ENCODE measurements at places on chromosomes 12 and 14.
A peak's percentile ranks its signal among the peaks of the same experiment; 100 is the strongest.

DNA sequence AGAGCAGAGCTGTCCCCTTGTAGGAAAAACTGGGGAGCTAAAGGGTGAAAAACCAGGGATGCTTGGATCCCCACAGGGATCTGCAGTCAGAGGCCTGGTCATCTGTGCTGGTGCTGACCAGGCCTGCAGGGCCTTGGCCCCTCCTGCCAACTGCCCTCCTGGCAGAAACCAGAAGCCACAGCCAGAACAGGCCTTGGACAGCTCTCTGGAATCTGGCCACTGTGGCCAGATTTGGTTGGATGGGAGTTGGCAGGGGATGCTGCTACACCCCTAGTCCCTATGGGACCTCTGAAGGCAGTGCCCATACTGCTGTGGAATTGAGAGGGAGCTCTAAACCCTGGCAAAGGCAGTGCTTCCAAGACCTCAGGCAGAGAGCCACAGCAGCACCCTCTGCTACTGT, 9.2 kb upstream of the GPX2 start:
- DNase-seq, result no peak

DNA sequence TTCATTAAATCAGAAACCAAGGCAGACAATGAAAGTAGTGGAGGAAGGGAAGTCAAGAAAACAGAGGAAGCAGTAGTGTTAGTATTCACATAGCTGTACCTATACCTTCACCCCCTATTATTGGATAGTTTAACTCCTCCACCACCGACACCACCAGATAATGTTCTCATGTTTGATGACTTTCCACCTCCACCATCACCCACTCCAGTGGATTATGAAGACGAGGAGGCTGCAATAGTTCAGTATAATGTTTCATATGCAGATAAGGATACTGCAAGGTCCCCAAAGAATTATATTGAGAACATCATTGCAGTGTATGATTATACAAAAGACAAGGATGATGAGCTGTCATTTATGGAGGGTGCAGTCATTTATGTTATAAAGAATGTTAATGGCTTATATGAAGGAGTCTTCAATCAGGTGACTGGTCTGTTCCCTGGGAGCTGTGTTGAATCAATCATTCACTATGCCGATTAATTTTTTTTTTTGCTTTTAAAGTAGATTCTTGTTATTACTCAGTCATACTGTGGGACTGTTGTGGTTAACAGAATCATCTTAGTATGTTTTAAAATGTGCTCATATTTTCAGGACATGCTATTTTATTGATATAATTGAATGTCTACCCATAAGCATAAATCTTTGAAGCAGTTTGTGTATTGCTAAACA, 32.2 kb upstream of the KTN1 start:
- DNase-seq, result no peak

GRCh38 chr12:113664224-113664681, 192.6 kb upstream of the LHX5 start:
- DNase-seq, result no peak

DNA sequence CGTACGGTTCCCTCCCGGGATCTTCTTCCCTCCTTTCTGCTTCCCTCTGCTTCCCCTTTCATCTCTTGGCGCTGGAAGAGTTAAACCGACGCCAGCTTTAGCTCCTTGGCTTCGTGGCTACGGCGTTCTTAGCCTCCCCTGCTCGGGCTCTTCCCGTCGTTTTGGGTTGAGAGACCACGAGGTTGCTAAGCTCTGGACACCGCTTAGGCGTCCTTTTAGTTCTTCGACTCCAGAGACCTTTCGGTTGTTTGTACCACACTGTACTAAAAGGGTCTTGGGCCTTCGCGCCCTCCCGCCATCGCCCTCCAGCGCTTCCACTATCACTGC, 545 bp downstream of the CPSF2 start:
- DNase-seq, result no peak

DNA sequence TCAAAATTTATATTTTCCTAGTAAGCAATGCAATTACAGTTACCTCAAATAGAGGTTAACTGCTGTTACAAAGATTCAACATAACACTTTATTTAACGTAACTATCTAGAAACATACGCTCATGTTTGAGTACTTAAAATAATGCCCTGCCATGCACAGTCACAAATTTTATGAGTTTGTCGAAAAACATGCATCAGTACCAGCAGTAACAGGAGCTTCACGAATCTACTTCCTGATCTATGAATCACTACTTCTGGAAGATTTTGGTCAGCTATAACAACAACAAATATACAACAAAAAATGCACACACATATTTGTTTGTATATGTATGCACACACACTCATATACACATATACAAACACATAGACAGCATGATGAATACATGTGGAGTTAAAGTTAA, 881.8 kb downstream of the FSCB start:
- DNase-seq, result no peak

DNA sequence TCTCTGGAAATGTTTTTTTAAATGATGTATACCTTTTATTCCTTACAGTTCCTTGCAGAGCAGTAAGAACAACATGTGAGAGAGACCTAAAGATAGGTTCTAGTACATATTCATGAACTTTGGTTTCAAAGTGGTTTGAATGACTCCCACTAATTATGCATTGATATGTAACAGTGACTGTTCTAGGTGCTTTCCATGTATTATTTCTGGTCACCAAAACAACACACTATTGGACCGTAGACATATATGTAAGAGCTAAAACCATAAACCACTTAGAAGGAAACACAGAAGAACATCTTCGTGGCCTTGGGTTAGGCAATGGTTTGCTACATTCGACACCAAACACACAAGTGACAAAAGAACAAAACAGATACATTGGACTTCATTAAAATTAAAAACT, 37.9 kb downstream of the SOX5 start:
- no peak for DNase-seq

DNA sequence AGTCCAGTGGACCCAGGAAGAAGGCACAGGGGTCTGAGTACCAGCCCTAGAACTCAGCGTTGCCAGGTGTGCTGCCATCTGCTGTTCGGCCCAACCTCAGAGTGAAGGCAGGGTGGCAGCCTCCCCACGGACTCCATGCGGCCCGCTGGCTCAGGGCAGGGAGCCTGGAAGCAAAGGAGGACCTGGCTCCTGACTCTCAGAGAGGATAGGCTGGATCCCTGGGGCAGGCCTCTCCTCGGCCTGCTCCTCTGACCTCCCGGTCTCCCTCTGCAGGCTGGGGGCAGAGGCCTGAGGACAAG, 10.1 kb downstream of the MCRS1 start:
- no peak for DNase-seq

DNA sequence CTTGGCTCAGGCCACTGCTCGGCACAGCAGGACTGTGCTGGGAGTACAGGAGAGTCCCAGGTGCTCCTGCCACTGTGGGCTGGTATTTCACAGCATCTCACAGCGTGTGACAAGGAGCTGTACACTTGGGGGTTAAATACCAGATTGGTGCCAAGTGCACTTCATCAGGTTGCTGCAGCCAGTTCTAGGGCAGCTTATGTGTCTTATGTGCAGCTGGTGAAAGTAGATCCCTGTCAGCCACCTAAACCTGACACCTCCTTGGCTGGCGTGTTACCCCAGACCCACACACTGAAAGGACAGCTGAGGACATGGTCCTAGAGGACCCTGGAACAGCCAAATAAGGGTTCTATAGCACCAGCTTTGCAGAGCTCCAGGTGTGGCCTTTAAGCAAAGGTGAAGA, 18.9 kb downstream of the PLEKHH1 start:
- no peak for DNase-seq

- peak; percentile 88 for DNase-seq
These were observed 261 bp upstream of the RNU7-1 start for GRCh38 chr12:6943389-6943721.

- no peak for DNase-seq
These were observed 7.8 kb downstream of the BHLHE41 start for GRCh38 chr12:26116829-26117715.

GRCh38 chr12:15227004-15227679, 5.9 kb upstream of the RERG start:
- DNase-seq, result no peak

DNA sequence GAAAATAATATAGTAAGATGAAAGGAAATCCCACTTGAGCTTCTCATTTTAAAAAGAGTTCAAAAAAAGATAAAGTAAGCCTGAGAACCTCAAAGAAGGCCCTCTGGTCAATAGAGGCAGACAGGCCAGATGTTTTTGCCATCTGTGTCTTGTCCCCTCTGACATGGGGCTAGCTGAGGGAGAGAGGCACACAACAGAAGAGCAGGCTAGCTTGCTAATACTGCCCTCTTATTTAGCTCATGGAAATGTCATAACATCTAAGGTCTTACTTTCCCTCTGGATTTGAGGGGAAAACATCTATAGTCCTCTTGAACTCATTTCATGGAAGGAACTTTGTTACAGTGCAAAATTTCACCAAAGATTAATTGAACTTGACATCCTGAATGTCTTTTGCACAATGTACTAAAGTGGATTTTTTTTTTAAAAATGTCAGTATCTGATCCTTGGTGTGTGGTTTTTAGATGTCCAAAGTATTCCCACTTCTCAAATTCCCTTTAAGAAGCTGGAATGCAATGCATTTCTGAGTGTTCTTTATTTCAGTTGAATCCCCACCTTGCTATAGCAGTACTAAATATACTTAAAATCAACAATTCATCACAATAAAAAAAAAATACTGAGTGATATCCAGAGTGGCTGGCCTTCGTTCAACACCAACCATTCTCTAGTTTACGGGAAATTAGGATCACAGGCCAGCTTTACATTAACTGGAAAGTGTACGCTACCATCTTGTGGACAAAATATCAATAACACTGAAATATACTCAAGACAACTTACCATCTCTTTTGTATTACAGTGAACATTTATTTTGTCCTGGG, 176.7 kb downstream of the PAH start:
- DNase-seq, result peak; percentile 46

DNA sequence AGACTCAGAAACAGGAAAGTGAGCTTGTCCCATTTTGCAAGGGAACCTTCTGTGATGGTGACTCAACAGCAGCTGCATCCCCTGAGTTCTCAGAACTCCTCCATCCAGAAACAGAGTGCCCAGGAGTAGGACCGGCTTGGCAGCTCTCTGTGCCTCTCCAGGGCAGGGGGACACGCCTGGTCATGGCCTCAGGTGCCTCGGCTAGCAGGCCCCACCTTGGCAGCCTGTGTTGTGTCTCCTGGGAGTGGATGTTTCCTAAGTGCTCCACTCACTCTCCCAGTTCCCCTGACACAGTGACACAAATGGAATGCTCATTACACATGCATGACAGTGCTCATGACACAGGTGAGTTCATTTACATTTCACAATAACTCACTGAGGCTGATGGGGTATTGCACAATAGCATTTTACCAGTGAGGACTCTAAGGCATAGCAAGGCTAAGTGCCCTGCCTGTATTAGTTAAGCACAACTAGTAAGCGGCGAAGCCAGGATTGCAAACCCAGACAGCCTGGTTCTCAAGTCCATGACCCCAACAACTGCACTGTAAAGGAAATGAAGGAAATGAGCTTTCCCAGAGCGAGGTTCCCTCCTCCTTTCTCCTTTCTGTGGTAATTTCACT, 47.4 kb downstream of the CALM1 start:
- no peak for DNase-seq

DNA sequence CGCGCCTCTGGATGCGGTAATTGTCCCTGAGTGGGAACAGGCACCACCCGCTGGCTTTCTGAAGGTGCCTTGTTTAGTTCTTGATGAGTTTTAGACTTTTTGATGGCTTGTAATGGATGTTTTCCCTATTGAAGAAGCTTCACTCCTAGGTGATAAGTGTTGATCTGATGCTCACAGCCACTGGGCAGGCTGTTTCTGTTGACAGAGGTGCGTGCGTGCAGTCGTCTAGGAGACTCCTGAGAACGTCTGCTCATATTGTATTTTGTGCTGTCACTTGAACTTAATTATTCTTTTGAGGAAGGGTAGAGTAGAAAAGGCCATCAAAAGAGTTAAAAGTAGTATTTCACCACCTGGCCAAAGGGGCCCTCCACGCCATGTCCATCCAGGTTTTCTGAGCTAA, 70.5 kb downstream of the EP400 start:
- no peak for DNase-seq

DNA sequence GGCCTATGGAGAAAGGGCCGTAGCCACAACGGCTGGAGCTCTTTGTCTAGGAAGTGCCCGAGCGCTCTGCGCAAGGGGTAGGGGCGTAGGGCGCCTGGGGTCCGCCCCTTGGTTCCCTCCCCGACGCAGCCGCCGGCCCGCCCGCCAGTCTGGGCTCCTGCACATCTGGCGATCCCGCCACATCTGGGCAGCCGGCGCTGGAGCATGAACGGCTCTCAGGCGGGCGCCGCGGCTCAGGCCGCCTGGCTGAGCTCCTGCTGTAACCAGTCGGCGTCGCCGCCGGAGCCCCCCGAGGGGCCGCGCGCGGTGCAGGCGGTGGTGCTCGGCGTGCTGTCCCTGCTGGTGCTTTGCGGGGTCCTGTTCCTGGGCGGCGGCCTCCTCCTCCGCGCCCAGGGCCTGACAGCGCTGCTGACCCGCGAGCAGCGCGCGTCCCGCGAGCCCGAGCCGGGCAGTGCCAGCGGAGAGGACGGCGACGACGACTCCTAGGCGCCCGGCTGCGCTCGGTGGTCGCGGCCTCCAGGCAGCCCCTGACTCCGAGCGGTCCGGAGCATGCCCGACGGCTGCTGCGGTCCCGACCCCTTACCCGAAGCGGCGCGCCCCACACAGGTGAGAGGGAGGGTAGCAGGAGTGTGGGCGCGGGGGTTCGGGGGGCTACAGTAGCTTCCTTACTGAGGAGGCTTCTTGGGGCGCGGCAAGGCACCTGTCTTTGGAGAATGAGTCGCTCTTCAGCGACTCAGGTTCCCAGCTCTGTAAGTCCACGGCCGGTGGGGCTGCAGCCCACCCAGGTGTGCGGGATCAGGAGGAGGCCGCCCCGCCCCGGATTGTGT, at the start of gene SMIM41:
TSS of gene SMIM41 (plus strand) at position 129 of the 827 bp plus-strand sequence. CDS start at position 205, 76 bp downstream.
- no peak for DNase-seq

DNA sequence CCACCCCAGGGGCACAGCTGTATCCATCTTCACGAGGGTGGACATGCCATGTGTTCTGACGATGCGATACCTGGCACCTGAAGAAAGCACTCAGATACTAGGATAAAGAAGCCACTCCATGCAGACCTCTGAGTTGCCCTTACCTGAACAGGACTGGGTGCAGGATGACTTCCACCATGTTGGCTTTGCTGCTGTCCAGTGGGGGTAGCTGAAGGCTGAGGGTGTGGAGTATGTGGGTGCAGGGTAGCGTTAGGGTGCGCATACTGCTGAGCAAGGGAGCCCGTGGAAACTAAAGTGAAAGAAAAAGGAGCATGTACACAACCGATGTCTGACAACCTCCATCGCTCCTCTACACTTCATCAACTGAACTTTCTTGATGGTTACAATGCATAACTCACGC, 51.3 kb downstream of the SH2B3 start:
- DNase-seq, result no peak

GRCh38 chr12:1629338-1630132, 504 bp downstream of the WNT5B start:
- DNase-seq, result no peak

- DNase-seq, result peak; percentile 56
These were observed at the start of gene GRIP1 for GRCh38 chr12:66678338-66679275. Gene GRIP1 (minus strand): TSS chr12:66679076. CDS start chr12:66678904, 172 bp downstream.

All from NCI-H748 treated with DMSO at 0.1 percent for 48 hours (cell line).